ENCODE measurements at places on chromosomes 5 and 9.

DNA sequence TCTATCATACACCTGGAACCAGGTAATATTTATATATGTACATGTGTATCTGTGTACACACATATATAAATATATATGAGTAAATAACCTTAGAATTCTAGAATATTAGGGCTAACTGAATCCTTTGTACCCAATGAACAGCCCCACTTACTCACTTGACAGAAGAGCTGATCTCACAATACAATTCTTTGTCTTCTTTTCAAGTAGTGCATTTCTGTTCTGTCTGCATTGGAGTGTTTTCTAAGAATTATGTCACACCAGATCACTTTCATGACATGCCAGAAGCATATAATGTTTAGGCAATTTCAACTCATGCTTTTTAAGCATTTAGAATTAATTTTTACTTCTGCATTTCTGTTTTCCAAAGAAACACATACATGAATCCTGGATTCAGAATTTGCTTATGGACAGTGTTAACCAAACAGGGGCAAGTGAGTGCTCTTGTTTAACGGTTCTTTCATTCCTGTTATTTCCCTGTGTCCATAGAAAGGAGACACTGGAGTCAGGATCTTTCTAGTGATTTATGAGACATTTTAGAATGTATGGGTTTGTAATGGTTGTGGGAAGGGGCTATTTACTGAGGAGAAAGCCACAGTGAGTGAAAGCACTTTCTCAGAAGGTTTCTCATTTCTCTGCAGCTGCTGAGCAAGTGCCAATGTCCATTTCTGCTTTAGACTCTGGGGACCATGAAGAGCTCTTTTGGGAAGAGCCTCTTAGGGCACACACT is 123.2 kb downstream of the RMI1 start:
- no peak for DNase-seq

GRCh38 chr5:127723571-127723970 is 20.4 kb downstream of the CCDC192 start:
- DNase-seq, result no peak

DNA sequence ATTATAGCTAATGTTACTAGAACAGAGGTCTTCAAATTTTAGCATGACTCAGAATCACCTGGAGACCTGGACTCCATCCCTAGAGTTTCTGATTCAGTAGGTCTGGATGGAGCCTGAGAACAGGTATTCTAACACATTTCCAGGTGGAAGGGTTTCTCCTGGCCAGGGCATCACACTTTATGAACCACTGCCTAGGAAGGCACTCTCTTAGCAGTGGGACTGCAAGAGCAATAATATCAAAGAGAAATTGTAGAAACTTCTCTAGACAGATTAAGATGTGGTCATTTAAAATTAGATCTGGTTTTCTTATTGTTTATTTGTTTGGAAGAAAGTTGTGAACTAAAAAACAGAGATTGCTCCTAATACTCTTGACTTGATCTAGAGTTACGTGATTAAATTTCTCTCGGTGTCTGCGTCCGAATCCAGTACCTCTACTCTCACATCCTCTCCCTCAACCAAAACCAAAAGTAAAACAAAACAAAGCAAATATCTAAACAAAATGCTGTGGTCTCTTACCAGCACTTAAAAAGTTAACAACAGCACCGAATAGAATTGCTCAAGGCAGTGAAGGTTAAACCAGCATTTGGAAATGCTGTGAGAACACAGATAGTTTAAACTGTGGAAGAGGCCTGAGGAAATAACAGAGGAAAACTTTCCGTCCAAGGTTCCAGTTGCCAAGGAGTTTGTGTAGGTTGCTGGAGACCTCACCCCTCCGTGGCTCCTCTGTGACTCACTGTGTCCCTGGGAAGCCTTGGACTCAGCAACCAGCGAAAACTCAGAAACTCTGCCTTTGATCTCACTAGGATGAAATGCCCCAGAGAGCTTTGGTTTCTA is 193.4 kb downstream of the ARRDC3 start:
- DNase-seq, result no peak

DNA sequence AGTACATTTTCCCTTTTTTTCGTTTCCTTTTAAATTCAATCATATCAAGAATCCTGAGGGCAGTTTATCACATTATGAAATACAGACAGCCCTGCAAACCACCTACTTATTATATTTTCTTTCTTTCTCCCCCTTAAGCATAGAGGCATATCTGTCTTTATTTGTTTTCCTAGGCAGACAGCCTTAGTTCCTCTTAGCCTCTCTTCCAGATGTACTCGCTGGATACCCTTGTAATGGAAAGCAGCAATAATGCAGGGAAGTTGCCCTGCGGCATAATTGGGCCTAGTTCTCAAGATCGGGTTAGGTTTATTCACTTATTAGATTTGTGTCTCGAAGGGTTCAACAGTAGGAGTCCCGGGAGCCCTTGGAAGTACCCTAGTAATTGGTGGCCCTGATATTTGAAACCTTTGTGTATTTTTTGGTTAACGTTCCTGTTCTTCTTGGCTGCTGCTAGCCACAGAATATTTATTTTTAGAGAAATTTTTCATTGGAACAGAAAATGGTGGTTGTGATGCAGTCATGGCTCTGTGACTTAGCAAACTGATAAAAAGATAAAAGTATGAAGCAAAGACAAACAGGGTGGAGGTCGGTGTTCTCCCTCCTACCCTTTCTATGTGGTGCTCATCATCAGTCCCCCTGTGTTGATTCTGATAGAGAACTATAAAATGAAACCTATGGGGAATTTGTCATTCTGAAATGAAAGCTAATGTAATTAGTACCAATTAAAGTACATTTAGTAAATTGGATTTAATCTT is 6.4 kb downstream of the TLE4 start:
- no peak for DNase-seq

DNA sequence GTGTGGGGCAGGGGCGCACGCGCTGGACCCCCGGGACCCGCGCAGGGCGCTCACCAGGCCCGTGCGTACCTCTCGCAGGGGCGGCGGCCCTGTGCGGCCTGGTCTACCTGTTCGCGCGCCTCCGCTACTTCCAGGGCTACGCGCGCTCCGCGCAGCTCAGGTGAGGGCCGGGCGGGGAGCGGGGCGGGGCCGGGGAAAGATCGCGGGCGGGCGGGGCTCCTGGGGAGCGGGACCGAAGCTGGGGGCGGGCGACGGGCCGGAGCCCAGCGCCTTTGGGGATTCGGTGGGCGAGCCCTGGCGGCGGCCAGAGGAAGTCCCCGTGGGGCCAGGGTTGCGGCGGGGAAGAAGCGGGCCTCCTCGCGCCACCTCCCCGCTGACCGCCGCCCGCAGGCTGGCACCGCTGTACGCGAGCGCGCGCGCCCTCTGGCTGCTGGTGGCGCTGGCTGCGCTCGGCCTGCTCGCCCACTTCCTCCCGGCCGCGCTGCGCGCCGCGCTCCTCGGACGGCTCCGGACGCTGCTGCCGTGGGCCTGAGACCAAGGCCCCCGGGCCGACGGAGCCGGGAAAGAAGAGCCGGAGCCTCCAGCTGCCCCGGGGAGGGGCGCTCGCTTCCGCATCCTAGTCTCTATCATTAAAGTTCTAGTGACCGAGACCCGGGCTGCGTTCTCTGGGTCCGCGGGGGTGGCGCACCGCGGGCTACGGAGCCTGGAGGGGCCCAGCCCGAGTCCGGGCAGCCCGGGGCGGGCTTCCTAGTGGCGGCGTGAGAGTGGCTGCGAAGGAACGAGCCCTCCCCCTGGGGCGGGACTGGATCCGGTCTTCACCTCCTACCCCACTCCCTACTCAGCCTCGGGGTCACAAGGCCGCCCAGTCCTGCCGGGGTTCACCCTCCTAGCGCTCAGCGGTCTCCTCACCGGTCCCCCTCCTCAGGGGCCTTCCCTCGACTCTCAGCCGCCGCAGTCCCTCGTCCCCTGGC is 2.4 kb downstream of the LTC4S start:
- peak; percentile 72 for DNase-seq

GRCh38 chr5:79093762-79094161 is 17.8 kb upstream of the BHMT start:
- DNase-seq, result no peak

DNA sequence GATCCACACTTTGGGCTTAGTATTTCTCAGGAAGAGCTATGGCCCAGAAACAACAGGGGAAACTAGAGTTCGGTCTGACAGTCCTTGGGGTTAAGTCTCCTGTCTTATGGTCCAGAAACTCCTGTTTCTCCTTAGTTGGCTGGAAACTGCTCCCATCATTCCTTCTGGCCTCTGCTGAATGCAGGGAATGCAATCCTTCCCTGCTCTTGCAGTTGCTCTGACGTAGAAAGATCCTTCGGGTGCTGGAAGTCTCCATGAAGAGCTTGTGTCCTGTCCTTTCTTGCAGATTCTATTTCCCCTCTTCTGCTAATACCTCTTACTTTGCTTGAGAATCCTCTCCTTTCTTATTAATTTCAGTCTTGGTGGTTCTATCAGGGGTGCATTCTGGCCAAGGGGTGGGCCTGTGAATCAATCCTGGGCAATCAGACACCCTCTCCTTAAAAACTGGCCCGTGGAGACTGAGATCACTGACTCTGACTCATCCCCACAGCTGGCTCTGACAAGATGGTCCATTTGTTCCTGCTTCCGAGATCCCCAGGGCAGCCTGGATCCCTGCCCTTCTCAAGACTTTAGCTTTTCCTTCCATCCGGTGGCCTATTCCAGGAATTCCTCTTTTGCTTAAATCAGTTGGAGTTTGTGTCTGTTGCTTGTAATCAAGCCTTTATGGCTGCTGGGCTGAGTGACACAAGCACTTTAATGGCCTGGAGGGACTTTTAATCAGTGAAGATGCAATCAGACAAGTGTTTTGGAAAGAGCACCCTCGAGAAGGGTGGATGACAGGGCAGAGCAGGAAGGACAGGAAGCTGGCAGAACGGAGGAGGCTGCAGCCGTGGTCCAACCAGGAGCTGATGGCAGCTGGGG is 23.7 kb downstream of the PTGS1 start:
- no peak for DNase-seq

- DNase-seq, result no peak
Measured at GRCh38 chr5:52748590-52748989, 39.1 kb upstream of the ITGA1 start.

GRCh38 chr9:122096620-122097415 is 3.7 kb upstream of the TTLL11 start:
- no peak for DNase-seq

DNA sequence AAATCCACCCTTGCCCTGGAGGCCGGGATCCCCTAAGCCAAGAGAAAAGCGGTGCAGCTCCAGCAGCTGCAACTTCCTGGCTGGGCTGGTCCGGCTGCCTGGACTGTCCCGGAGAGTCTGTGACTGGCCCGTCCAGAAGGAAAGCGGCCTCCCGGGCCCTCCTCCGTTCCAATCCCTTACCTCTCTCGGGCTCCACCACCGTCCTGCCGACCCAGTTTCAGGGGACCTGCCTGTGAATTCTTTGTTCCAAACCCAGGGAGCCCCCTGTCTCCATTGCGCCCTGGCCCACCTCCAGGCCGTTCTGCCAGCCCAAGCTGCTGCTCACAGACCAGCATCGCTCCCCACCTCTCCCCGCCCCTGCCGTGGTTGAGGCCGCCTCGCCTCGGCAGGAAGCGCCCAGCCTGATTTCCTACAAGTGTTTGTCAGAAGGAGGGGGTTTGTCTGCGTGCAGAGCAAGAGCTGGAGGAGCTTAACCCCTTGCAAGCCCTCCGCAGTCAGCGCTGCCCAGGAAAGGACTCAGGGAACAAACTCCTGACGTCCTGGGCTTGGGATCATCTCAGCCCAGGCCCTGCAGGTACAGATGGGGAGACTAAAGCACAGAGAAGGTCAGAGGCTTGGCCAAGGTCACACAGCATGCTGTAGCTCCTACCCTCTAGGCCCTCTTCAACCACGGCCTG is at the start of gene AKNA:
TSS of gene AKNA (minus strand) at position 303 of the 677 bp plus-strand sequence. CDS start 6,649 bp downstream, outside the sequence.
- DNase-seq, result peak; percentile 72

- peak; percentile 68 for DNase-seq
Measured at GRCh38 chr9:37037503-37038301, 3.6 kb upstream of the PAX5 start.

- no peak for DNase-seq
Measured at GRCh38 chr5:78602400-78602799, 46.2 kb downstream of the LHFPL2 start.

- DNase-seq, result no peak
Measured at GRCh38 chr9:129023036-129023907, 4.9 kb downstream of the SH3GLB2 start.

DNA sequence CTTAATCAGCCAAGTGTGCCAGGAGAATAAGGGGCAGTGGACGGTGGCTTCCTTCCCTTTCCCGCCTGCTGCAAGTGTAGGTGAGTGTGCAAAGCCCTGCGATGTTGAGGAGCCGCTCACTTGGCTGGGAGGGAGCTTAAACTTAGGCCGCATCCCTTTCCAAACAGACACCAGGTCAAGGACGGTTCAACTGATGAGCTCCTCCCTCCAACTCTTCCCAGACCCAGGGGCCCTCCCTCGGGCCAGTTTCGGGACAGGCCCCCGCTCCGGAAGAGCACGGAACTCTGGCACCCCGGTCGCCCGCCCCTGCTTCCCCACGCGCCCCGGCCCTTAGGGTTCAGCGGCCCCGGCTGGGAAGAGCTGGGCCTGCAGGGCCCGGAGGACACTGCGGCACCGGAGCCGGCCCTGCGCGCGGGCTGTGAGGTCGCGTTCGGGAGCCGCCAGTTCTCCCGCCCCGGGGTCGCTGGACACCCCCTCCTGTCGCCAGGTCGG is 481 bp downstream of the MRPL36 start:
- DNase-seq, result peak; percentile 14

DNA sequence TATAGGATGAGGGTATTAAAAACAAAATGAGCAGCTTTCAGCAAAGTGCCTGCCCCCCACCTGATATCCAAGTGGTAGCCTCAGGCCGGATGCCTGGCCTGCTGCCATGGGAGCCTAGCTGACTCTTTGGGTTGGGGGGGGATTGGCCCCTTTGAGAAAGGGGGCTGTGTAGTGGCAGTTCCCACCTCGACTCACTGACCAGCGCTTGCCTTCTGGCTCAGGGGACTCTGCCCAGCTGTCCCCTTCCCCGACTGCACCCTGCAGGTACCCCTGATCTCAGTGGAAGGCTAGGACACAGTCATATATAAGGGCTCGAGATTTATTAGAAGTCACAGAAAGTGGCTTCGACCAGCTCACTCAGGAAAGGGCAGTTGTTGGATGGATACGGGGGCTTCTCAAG is 1.5 kb upstream of the NEUROG1 start:
- DNase-seq, result no peak

GRCh38 chr9:122929796-122930354 is 1.4 kb downstream of the ZBTB26 start:
- DNase-seq, result no peak

DNA sequence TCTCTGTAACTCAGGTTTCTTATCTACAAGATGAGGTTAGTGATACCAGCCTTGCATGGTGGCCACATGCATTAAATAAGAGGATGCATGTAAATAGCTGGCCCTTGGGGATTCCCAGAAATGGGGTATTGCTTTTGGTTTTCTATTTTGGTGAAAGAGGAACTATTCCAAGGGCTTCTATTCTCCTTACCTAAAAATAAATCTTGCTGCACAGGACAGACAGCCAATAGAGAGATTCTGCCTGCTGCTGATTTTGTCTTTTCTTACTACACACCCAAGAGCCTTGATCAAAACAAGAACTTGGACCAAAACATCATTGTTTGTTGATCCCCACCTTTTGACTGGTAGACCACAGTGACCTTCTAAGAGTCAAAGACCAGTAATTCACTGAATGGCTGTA is 161.8 kb downstream of the PJA2 start:
- DNase-seq, result peak; percentile 28

GRCh38 chr5:15326932-15327331 is 173.0 kb upstream of the FBXL7 start:
- no peak for DNase-seq

- DNase-seq, result no peak
Measured at GRCh38 chr5:147437161-147437596, 72.7 kb downstream of the DPYSL3 start.

GRCh38 chr5:83035373-83036100 is 41.7 kb downstream of the TMEM167A start:
- no peak for DNase-seq

Measured in stimulated activated naive B cell treated with anti-CD40 and anti-IgM and Interleukin-4, amounts not matched to agents 10 μg/mL and 1 μg/mL and 100 μg/mL, for 72 hours (primary cell).